Head of caudate nucleus (tissue), 42 donors: ENCODE measurements at places on chromosomes 12 and 14.

- no peak for DNase-seq
Measured at GRCh38 chr12:83960767-83961166, 951.8 kb downstream of the SLC6A15 start.

DNA sequence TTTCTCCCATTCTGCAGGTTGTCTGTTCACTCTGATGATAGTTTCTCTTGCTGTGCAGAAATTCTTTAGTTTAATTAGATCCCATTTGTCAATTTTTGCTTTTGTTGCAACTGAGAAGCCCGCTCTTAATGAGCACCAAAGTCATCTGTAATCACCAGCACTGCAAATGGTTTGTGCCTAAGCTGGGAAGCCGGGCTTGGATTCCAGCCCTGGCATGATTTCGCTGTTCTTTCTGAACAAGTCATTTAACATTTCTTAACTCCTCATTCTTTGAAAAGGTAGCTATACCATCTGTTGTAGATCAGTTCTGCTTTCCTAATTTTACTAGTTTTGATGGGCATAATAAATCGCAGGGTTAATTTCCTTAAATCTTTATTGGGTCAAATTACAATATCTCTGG is 32.1 kb downstream of the PIWIL1 start:
- DNase-seq, result no peak

DNA sequence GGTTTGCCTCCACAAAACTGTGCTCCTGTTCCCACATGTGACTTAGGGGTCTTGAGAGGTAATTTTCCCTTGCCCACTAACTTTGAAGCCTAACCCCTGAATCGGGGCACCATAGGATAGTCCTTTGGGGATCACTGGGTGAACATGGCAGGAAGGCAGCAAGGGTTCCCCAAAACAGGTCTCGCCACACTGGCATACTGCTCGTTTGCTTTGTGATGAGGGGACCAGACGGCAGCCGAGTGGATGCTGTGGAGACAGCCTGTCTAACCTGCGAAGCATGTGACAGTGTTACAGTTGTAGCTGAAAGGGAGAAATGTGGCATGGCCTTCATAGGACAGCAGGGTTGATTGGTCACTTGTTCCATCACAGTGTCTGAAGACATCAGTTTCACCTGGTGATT is 42.4 kb downstream of the UBE3B start:
- no peak for DNase-seq

DNA sequence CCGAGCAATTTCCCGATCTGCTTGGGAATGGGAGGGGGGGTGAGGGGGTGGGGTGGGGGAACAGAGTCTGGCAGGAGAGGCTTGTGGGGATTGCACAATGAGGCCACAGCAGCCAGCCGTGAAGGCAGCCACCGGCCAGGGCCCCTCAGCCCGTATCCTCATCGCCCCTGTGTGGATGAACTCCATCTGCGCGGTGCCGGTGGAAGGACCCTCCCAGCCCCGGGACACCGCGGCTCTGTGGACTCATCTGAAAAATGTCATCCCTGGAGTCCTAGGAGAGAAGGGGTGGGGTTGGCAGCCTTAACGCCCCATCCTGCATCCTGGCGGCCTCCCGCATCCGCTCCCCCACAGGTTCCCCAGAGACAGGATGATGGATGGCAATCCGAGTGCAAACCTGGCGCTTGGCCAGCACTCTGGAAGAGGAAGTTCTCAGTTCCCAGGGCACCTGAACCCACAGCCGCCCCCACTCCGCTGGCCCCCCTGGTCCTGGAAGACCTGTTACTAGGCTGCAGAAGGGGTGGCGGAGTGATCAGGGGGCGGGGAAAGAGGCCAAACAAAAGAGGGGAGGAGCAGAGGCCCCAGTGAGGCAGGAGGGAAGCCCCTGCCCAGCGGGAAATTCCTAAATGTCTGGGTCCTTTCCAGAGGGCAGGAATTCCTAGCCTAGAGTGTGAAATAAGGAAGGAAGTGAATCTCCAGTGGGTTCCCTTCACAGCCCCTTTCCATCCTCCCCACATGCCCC is 1.2 kb upstream of the TNFAIP2 start:
- no peak for DNase-seq

DNA sequence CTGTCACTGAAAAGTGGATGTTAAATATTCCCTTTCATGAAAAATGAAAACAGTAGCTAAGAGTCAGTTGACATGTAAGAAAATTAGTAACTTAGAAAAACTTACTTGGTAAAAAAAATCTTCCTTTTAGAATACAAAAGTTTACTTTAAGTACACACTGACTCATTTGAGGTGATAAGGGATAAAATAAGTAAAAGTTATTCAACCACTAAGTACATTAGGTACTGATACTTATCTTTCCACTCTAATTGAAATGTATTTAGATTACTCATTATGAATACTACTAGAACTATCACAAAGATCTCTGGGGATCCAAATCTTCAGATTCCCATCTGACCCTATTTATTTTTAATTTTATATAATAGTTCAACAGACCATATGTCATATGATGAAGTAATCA is 12.2 kb downstream of the SYCP3 start:
- DNase-seq, result no peak

GRCh38 chr12:124517260-124518050 is 50.0 kb downstream of the NCOR2 start:
- peak; percentile 79 for DNase-seq

DNA sequence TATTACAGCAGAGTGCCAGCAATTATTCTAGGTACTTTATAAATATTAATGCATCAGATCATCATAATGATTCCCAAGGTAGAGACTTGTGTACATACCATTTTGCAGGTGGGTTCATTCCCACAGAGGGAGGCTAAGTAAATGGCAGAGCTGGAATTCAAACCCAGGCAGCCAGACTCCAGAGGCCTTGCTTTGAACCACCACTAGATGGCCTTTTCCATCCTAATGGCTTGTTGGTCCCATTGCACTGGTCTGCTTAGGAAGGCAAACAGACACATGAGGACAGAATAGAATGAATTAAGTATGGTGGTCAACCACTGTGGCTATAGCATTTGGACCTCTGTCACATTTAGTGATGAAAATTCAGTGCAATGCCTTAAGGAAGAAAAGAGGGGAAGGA is 158.7 kb downstream of the METTL25 start:
- no peak for DNase-seq

GRCh38 chr12:126899926-126900792 is 1366.8 kb upstream of the TMEM132C start:
- no peak for DNase-seq

- DNase-seq, result peak; percentile 95
Measured at GRCh38 chr12:113142173-113142885, 6.8 kb upstream of the RASAL1 start.

DNA sequence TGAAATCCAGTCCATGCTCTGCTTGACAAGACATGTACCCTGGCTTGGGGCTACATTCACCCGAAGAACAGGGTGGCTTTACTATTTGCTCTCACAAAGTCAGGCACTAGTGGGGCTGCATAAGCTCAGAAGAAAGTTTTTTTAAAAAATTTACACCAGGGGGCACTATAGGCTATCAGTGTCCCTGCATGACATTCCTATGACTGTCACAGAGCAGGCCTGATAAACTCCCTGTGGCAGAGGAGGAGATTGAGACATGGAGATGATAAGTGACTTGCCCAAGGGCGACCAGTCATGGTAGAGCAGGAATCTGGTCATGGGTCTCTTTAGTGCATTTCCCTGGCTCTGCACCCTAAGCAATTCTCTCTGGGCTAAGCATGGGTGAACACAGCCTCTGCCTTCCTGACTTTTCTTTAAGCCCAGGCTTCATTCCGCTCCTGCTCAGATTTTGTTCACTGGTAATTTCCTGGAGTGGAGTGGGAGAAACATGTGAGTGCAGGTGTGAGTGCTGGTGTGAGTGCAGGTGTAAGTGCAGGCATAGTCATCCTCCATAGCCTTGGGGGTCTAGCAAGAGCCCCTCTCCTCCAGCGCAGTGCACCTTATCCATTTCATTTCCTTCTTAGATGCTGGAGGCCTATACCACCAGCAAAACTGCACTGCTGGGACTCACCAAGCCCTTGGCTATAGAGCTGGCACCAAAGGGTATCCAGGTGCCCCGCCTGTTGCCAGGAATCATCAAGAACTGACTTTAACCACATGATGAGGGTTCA is 91.6 kb downstream of the DHRS2 start:
- DNase-seq, result no peak

- no peak for DNase-seq
Measured at GRCh38 chr12:40261937-40262336, 37.1 kb downstream of the LRRK2 start.

- no peak for DNase-seq
Measured at GRCh38 chr12:117889098-117889497, 79.7 kb downstream of the KSR2 start.

DNA sequence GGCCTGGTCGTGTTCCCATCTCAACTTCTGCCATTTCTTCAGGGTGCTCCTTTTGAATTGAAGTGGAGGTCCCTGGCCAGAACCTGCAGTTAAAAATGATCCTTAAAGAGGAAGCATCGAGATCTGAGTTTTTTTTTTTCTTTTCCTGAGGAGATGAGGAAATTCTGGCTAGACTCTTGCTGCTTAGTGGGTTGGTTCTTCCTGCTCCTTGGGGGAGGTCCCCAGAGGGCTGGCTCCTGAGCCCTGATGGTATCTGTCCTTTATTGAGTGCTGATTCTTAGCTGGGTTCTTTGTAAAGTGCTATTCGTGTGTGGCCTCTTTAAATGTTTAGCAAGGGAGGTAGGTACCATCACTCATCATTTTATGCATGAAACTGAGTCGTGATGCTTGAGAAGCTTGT is 11.7 kb downstream of the PELI2 start:
- DNase-seq, result no peak

- DNase-seq, result peak; percentile 79
Measured at GRCh38 chr12:57888409-57889157, 42.1 kb upstream of the CTDSP2 start.

DNA sequence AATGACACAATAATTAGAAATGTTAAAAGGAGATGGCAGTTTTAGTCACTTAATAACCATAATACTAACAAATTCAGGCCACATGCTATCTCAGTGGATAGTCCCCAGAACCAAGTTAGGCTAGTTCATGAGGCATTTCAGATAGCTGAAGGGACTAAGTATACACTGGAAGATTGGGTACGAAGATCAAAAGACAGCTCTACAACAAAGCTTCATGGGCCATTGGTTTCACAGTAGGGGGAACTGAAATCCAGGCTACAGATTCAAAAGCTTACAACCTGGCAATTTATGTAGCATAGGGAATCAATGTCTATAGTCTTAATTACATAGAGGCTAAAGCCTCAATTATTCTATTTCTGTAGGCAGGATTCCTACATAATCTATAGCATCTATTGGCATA is 343.0 kb downstream of the RGS6 start:
- DNase-seq, result no peak

DNA sequence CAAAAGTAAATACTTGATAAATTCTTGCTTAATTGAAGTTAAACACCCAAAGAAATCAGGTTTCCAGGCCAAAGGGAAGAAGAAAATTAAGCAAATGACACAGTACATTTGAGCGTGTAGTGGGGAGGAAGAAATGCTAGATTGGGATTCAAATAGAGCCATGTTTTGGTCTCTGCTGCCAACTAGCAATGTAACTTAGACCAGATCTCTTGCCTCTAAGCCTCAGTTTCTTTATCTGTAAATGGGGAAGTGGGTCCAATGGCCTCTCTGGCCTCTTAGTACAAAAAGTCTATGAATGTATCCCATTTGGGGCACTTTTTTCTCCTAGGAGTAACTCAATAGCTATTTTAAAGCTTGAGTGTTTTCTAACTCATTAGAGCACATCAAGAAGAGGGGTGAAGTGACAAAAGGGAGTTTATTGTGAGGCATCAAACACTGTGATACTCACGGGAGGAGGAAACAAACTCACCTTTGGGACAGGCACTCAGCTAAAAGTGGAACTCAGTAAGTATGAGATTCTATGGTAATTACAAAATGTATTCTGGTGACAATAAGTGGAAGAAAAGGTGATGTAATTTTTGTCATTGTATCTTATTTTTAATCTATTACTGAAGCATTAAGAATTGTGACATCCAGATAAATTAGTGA is 55.8 kb downstream of the DAD1 start:
- no peak for DNase-seq

- no peak for DNase-seq
Measured at GRCh38 chr14:93331002-93331727, 1.7 kb downstream of the BTBD7 start.

DNA sequence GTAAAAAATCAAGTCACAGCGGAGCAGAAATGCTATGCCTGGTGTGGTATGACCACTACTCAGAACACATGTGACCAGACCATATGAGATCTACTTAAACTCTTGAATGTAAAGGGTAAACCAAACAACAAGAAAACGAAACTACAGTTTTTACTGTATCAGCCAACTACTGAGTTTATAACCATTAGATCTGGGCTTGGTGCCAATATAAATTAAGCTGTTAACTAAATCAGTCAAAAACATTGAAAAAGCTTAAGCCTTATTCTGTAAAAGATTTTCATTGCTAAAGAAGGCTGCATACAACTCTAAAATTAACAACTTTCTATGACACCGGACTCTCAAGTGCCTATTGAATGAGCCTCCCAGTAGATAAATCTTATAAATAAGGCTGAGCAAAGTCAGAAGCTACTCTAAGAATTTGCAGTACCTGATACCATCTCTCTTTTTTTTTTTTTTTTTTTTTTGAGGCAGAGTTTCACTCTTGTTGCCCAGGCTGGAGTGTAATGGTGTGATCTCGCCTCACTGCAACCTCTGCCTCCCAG is 35.4 kb downstream of the SPTLC2 start:
- no peak for DNase-seq

- DNase-seq, result no peak
Measured at GRCh38 chr12:92055877-92056276, 89.8 kb downstream of the BTG1 start.

- no peak for DNase-seq
Measured at GRCh38 chr14:36478782-36479181, 41.2 kb downstream of the NKX2-1 start.

- no peak for DNase-seq
Measured at GRCh38 chr12:107339487-107339886, 246.1 kb upstream of the CRY1 start.

GRCh38 chr14:92323011-92323915 is at the start of gene SLC24A4:
SLC24A4 (plus strand) TSS chr14:92323165; CDS start chr14:92323831, 666 bp downstream.
- peak; percentile 5 for DNase-seq

GRCh38 chr12:23803540-23803939 is 145.9 kb downstream of the SOX5 start:
- DNase-seq, result no peak

- DNase-seq, result no peak
Measured at GRCh38 chr14:58633831-58634230, 3.9 kb upstream of the DACT1 start.

GRCh38 chr12:27297566-27297965 is 35.1 kb upstream of the BMAL2 start:
- DNase-seq, result no peak

- no peak for DNase-seq
Measured at GRCh38 chr12:93234641-93235040, 143.1 kb upstream of the NUDT4 start.
